Psoas muscle (tissue), 8 donors: ENCODE measurements at places on chromosomes 7 and 10. TPM values are rescaled to one million over a fixed set of nuclear protein-coding genes. Genes with fewer than 3 reads are reported as not detected.

GRCh38 chr7:11681461-11681860 lies 150.5 kb downstream of the THSD7A start:
- no peak for DNase-seq

- DNase-seq: no peak
Observed at GRCh38 chr7:124785994-124786393, 20.4 kb upstream of the GPR37 start.

DNA sequence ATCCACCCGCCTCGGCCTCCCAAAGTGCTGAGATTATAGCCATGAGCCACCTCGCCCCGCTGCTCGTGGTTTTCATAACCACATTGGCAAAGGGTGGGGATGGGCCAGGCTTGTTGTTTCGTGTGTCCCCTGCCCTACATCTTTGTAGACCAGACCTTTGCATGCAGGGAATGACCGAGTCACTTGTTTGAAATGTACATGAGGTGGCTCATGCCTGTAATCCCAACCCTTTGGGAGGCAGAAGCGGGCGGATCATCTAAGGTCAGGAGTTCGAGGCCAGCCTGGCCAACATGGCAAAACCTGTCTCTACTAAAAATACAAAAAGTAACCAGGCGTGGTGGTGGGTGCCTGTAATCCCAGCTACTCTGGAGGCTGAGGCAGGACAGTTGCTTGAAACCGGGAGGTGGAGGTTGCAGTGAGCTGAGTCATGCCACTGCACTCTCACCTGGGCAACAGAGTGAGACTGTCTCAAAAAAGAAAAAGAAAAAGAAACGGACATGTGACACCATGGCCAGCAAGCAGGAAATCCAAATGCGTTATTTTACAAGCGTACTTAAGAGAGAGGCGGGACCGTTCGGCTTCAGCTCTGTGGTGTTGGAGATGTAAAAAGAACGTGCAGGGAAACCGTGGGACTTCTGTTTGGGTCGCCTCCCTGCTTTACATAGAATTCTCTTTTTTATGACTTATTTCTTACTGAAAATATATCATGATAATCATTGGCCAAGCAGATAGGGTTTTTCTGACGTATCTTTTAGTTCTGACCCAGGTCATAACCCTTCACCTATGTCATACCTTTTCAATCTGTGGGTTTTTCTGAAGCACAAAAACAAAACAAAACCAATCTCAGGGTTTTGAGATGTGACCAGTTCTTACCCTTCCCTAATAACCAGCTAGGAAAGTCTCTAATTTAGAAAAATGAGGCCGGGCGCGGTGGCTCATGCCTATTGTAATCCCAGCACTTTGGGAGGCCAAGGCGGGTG lies 45.1 kb downstream of the WIPI2 start:
- DNase-seq: peak; percentile 38

The LDB3 gene
- total RNA-seq: 2,187 TPM
